Stimulated activated CD8-positive, alpha-beta memory T cell treated with anti-CD3 and anti-CD28 coated beads, Interleukin-2, amount 100 ng/mL, for 1 hour (primary cell): ENCODE measurements at places on chromosomes 6 and 20.

DNA sequence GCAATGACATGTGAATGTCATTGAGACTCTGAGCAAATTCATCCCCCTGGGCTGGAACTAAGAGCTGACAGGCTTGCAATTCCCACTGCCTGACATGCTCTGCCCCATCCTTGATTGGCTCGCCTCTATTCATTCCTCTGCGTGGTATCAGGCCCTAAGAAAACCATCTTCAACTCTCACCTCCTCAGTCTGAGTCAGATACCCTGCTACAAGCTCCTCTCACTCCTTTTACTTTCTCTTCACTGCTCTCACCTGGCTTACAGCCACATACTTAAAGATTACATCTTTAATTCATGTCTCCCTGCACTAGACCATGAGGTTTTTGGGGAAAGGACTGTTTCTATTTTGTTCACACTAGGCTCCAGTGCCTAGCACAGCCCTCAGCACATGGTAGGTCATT is 131.6 kb downstream of the KIF6 start:
- DNase-seq: no peak

DNA sequence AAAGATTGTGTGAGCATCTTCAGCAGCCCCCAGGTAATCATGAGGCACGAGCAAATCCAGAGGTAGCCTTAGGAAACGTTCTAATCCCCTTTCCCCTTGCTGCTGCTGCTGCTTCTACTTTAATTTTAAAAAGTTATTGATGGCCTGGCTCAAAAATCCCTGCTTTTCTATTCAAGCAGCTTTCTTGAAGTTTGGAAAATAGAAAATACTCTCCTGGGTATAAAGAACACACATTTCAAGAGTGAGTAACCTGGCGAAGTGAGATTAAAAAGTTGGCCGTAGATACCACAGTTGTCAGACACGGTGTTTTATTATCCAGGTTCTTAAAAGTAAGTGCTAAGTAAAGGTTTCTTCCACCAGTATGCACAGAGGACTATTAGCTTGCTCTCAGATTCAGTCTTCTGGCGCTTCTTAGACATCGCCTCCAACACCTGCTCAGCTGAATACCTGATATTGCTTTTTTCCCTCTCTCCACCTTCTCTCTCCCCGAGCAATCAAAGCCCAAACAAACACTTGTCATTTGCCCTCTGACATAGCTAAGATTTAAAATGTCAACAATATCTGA is 150.7 kb downstream of the EDN3 start:
- no peak for DNase-seq

GRCh38 chr6:113755449-113756289 is 101.5 kb upstream of the MARCKS start:
- DNase-seq: no peak

DNA sequence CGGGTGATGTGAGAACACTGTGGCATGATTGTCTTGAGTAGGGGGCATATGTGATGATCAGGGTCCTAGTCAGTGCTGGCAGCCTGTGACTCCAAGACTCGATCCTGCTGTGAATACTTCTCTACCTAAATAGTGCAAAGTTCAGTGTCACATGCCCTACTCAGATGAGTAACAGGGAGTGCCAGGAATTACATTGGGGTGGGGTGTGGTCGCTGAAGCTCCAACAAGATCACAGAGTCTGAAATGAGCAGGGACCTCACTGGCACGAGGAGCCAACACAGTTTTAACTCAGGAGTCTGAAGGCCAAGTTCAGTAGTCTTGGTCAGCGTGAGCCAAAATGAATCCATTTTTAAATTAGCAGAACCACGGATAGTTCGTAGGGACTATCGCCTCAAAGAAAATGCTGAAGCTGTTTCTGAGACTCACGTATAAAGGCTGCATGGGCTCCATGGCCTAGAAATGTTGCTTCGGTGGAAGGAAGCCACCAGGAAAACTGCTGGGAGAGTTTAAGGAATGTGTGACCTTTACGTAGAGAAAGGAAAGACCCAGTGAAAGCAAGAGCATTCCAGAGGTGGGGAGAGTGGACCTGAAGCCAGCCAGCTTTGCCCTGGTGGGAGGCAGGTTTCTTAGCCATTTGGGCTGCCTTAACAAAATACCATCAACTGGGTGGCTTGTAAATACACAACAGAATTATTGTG is 72.2 kb downstream of the RPP40 start:
- no peak for DNase-seq
